ENCODE measurements at places on chromosomes 5 and 9.

DNA sequence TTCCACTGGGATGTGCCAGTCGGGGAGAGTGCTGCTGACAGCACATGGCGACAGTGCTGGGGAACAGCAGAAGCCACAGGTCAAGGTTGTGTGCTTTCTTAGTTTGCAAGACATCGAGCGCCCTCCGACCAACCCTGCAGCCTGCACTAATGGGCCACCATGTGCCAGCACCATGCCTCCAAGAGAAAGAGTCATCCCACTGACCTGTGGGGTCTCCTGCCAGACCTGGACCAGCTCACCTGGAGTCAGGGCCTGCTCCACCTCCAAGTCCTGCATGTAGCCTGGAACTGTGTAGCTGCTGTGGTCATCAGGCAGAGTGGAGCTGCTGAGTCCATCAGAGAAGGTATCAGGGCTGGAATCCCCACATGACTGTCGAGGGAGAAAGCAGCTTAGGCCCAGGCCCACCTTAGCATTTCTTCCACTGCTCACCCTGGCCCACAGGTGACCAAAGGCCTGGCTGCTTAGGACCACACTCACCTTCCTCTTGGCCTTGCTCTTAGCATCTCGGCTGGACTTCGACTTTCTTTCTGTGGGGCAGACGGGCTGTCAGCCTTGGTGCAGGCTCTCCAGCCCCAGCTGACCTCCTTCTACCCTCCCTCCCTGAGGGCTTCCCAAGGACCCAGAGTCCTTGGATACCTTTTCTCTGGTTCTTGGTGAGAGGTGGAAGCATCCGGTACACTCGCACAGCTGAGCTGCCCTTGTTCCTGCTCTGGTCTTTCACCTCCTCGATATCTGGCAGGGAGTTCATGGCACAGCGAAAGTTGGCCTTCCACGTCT lies 4.1 kb downstream of the IRF1 start:
- DNase-seq: peak; percentile 32

DNA sequence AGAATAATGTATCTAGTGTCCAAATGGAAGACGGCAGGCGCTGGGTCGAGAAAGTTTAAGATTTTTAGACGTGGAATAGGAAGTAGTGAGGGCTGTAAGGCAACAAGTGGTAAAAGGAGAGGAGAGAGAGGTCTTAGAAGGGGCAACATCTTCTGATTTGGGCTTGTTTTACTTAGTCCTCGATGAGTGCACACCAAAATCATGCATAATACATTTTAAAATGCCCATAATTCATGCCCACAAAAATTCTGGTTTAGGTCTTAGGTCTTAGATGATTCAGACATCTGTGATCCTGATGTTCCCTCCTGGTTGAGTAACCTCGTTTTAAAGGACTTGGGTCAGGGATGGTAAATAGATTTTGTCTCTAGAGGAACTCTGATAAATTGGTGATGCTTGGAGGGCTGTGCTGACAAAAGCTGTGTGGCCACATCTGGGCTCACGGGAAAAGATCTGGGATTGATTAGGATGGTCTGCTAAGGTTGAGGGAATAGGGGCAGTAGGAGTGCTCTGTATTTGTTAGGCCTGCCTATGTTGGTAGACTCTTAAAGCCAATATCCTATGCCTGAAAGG lies 476.3 kb downstream of the CCDC171 start:
- DNase-seq: no peak

DNA sequence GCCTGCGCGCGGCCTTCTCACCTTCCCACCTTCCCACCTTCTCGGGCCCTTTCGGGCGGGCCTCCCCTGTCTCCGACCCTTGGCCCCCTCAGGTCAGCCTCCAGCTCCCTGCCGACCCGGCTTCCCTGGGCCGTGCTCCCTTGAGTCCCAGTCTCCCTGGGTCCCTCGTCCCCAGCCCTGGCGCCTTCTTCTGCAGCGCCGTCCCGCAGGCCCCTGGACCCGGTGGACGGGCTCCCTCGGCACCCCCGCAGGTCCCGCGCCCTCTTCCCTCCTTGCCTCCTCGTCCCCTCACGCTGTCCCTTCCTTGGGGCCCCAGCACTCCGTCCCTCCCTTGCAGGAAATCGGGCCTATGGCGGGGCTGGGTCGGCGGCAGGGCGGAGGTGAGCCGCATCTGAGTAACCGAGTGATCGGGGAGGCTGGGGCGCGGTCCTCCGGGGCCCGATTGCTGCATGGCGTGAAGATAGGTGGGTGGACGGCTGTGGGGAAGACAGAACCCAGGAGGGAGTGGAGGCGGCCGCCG lies 7.6 kb downstream of the ARPC5L start:
- peak; percentile 62 for DNase-seq

DNA sequence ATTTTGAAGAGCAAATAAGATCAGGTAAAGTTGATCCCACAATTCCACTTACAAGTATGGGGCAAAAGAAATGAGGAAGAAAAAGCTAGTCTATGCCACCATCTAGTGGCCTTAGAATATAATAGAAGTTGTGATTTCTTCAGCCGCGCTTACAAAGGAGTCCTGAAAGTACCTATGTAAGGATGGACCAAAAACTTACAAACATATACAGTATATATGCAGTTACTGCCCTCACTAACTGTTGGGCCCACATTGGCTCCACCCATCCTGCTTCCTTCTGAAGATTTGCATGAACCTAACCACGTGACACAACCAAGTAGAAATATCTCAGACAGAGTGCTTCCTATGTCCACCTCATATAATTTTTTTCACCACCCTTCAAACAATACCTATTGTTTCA lies 11.7 kb upstream of the OR13D1 start:
- DNase-seq: no peak

GRCh38 chr5:5217371-5217770 lies 77.2 kb downstream of the ADAMTS16 start:
- DNase-seq: no peak

- DNase-seq: no peak
These were observed 212.6 kb downstream of the SPATA31D1 start for GRCh38 chr9:82201196-82201595.

GRCh38 chr9:38081356-38082108 lies 12.5 kb upstream of the SHB start:
- DNase-seq: no peak

GRCh38 chr5:32583582-32584232 lies 1.6 kb upstream of the SUB1 start:
- no peak for DNase-seq

DNA sequence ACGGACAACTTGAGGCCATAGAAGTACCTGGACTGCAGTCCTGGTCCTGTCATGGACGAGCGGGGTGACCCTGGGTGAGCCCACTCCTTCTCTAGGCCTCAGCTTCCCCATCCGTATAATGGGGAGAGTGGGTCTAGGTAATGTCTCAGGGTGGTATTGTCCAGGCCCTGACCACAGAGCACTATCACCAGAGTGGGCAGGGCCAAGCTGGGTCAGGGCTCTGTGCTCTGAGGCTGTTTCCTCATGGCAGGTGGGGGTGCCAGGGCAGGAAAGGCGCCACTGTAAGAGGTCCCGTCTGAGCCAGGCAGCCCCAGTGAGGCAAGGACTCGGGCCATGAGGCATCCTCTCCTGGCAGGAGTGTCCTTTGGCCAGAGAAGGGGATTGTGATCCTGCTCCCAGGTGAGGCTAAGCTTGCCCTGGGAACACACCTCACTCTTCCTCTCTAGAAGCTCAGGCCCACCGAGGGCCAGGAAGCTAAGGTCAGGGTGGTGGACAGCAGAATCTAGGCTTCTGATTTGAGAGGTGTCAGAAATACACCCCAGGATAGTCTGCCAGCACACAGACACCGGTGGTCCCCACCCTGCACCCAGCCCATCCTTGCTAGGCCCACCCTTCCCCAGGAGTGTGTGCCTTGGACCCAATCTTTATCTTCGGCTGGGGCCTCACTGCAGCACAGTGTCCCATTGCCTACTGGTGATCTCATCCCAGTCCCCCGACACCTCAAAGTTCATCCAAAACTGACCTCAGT lies 1.5 kb upstream of the MYOZ3 start:
- no peak for DNase-seq

GRCh38 chr9:84686068-84686467 lies 16.5 kb downstream of the NTRK2 start:
- DNase-seq: no peak

- peak; percentile 69 for DNase-seq
These were observed 41.4 kb upstream of the CLPTM1L start for GRCh38 chr5:1386274-1386717.

- peak; percentile 21 for DNase-seq
These were observed 11.8 kb upstream of the COL5A1 start for GRCh38 chr9:134629586-134630392.

DNA sequence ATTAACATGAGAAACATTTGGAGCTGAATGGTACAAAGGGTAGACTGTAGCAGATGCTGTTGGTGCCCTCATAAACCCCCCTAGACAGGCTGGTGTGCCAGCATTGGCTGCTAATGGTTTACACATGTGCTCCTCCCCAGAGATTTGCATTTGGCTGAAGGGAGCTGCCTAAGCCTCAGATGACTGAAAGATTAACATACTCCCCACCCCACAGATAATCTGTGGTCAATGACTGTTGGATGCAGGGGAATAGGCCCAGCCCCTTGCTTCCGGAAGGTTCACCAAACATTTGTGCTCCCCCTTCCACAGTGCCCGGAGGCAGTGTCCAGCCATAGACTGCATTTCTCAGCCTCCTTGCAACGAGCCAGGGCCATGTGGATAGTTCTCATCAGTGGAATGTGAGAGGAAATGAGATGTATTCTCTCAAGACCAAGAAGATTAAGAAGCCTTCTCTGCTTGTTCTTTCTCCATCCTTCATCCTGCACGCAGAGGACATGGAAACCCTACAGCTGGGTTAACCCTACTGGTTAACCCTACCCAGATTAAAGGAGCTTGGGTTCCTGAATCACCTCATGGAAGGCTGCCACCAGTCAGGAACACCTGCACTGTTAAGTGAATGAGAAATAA lies 79.6 kb downstream of the PHAX start:
- no peak for DNase-seq

DNA sequence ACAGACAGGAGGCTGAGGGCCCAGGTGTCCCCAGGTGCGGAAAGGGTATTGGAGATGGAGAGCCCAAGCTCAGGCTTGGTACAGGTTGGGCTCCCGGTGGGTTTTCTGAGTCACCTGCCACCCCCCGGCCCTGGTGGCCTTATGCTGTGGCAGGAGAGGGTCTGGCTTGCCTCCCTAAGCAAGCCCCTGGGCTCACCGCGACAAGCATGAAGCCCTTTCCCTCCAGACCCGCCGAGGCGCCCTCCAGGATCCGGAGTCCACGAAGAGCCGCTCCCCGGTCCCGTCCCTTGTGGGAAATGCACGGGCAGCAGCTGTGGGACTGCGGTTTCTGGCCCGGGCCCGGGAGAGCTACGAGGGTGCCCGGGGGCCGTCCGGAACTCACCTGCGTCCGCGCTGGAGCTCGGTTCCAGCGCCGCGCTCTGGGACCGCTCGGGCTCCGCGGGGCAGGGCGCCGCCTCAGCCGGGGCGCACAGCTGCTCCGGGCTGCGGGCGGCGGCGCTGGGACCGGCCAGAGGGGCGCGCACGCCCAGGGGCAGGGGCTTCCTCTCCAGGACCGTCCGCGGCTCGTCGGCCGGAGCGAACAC lies 757 bp downstream of the SAPCD2 start:
- DNase-seq: peak; percentile 33

GRCh38 chr5:79329453-79329852 lies 93.5 kb downstream of the JMY start:
- no peak for DNase-seq

GRCh38 chr5:56123531-56124243 lies 109.4 kb downstream of the ANKRD55 start:
- DNase-seq: no peak

DNA sequence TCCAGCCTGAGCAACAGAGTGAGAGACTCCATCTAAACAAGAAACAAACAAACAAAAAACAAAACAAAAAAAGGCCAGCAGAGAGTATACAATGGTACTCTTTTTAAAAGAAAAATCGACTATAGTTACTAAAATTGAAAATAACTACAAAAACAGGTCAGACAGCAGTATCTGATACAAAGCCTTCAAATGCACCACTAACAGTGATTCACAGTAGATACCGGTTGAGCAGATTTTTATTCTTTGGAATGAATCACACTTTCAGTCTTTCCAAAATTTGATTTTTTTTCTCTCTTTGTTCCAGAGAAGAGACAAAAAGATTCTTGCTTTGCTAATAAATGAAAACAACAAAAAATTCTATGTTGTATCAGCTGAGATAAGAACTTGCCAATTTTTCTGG lies 36.9 kb downstream of the ROR2 start:
- no peak for DNase-seq

GRCh38 chr5:74206579-74207550 lies 433.7 kb downstream of the ENC1 start:
- DNase-seq: no peak

DNA sequence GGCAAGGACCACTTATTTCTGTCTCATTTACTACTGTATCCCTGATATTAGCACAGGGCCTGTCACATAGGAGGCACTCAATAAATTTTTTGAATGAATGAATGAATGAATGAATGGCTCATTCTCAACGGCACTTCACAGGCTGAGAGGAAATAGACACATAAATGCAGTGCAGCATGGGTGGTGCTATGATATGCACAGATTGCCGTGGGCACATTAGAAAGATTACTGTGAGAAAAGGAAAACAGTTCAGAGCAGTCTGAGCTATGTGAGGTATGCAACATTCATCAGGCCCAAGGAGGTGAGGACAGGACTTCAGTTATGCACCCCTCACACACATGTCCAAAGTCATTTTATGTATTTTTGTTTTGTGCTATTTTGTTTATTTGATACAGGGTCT lies 6.4 kb upstream of the NOL6 start:
- DNase-seq: no peak

DNA sequence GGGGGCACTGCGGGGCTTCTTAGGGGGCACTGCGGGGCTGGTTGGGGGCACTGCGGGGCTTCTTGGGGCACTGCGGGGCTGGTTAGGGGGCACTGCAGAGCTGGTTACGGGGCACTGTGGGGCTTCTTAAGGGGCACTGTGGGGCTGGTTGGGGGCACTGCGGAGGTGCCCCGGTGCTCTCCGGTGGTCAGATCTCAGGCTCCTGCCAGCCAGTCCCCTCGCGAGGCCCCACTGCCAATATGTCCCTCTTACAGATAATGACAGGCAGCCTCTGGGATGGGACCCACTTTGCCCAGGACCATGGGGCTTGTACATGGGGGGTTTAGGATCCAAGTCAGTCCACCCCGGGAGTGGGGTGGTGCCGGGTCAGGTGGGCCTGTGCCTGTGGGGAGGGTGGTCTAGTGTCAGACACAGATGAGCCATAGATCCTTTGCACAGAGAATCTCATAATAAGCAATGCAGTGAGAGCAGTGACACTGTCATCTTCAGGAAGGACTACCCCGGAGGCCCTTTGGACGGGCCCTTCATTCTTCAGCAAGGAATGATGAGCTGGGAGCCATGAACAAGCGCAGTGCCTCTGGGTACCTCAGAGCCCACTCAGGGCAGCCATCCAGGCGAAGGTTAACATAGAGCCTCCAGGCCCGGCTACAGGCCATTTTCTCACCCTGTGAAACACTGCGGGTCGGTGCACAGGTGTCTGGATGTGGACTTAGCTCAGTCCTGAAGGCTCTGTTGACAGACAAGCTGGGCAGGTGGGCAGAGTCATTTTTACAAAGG lies 38.2 kb downstream of the COL5A1 start:
- no peak for DNase-seq

- no peak for DNase-seq
These were observed 10.3 kb upstream of the PRUNE2 start for GRCh38 chr9:76916231-76916630.
